ENCODE measurements at places on chromosomes 3 and 15.

DNA sequence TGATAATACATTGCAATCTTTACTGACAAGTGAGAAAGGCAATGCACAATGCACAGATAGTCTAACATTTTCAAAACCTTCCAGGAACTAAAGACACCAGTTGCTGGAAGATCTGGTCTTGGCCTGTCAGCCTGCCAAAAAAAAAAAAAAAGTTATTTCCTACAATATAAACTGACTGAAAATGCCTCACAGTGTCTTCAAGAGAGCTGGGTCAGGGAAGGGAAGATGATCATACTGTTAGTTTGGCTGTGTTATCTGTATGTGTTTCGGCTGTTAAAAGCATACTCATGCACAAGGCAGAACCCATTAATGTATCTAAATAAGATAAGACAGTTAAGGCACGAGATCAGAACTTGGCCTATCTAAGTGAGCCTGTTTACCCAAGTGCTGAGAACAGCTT, 673.4 kb downstream of the MECOM start:
- no peak for DNase-seq

DNA sequence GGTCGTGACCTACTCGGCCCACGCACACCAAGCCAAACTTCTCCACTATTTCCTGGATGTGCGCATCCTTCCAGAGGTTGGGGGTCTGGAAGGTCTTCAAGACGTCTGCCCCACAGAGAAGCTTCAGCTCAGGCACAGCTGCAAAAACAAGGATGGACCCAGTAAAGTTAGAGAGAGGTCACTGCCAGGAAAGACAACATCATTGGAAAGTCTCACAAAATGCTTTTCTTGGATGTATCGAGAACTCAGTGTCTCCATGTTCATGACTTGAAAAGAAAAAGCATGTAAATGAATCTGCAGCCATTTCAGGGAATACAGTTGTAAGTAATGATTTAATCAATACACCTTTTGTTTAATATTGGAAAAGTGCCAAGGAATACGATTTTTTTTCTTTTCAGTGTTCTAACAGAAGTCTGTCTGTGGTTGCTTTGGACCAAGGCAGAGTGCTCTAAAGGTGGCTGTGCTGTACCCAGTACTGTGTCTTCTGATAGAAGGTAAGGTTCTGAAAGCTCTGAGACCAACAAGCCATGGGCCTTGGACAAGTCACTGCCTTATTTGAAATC, 21.8 kb upstream of the RBP1 start:
- no peak for DNase-seq

DNA sequence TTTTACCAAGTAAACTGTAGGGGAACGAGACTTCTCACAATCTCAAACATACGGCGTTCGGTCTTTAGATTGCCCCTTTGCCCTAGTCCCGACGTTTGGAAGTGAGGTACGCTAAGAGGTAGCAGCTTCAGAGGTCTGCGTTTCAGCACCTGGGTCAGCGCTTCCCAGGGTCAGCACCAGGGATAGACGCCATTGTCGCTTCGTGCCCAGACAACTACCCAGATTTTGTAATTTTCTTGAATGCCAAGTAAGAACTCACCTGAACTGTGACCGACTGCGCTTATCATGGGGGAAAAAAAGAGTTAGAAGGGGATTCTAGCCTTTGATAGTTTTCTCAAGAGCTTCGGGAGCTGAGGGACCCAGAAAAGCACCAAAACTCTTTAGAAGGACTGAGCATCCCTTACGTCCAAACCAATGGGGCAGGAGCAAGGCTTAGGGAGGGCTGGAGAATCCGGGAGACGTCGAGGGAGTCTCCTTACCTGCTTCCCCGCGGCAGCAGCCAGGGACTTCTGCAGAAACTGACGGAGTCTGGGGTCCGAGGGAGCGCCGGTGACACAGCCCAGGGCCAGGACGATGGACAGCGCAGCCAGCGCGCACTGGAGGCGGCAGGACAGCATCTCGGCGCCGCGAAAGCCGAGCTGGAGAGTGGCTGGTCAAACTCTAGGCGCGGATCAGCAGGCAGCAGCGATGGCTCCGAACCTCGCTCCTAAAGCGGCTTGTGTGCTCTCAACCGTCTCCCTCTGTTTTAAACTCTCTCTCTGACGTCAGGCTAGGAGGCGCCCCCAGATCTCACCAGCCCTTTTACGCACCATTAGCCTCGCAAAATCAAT, at the start of gene SST:
Gene SST (minus strand): TSS at position 720 of the 830 bp plus-strand sequence. CDS start 103 bp downstream, at position 617.
- DNase-seq, result peak; percentile 77

DNA sequence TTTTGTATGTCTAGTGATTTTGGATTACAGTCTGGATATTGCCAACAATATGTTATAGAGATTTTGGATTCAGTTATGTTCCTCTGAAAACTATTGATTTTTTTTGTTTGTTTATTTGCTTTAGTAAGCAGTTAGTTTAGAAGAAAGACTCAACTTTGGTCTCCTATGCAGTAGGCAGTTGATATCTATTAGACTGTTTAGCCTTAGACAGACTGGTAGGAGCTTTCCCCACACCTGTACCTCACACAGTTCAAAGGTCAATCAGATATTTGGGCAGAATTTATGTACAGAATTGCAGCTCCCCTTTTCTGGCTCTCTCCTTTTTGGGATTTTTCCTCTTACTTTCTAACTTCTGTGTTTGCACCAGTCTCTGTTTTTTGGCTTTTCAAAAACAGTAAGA, 42.3 kb downstream of the IL20RB start:
- no peak for DNase-seq

DNA sequence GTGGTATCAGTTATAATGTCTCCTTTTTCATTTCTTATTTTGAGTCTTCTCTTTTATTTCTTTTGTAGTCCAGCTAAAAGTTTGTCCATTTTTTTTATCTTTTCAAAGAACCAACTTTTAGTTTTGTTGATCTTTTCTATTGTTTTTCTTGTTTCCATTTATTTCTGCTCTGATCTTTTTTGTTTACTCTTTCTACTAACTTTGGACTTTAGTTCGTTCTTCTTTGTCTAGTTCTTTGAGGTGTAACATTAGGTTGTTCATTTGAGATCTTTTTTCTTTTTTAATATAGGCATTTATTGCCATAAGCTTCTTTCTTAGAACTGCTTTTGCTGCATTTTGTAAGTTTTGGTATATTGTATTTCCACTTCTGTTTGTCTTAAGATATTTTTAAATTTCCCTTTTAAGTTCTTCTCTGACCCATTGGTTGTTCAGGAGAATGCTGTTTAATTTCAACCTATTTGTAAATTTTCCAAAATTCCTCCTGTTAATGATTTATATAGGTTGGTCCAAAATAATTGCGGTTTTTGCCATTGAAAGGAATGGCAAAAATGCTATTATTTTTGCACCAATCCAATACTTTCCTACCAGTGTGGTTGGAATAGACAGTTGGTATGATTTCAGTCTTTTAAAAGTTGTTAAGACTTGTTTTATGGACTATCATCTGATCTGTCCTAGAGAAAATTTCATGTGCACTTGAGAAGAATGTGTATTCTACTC, 51.2 kb downstream of the KAT2B start:
- DNase-seq, result no peak

- DNase-seq, result no peak
Measured at GRCh38 chr3:152445212-152445611, 176.5 kb downstream of the MBNL1 start.

- DNase-seq, result no peak
Measured at GRCh38 chr3:114104414-114104813, 47.9 kb downstream of the QTRT2 start.

GRCh38 chr15:89910891-89911626, 1.7 kb downstream of the ARPIN start:
- no peak for DNase-seq

DNA sequence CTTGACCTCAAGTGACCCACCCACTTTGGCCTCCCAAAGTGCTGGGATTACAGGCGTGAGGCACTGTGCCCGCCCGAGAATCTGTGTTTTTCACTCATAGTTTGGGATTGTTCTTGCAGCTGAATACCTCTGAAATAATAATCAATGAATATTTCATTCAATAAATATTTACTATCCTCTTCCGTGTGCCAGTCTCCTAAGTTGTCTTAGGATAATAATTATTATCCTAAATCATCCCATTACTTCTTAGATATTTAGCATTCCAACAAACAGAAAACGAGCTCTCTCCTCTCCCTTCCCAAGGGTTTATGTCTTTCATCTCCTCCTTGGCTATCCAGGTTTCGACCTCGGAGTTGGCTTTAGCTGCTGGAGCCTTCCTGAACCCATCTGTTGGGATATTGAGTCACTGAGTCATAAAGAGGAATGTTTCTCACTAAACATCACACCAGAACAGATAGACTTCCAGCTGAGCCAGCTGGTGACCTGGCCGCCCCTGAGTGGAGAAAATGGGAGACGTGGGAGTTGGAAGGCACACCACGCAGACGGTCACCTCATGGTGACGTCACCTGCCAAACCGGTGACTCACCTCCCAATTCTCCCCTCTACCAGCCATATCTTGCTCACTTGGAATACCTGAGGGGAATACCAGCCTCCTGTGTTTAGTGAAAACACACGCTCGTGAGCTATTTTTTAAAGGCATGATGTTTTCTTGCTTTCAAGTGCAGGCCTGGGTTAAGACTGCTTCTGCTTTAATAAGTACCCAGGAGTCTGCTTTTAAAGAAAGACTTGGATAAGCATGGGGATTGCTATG, 43.9 kb downstream of the BHLHE40 start:
- DNase-seq, result no peak

DNA sequence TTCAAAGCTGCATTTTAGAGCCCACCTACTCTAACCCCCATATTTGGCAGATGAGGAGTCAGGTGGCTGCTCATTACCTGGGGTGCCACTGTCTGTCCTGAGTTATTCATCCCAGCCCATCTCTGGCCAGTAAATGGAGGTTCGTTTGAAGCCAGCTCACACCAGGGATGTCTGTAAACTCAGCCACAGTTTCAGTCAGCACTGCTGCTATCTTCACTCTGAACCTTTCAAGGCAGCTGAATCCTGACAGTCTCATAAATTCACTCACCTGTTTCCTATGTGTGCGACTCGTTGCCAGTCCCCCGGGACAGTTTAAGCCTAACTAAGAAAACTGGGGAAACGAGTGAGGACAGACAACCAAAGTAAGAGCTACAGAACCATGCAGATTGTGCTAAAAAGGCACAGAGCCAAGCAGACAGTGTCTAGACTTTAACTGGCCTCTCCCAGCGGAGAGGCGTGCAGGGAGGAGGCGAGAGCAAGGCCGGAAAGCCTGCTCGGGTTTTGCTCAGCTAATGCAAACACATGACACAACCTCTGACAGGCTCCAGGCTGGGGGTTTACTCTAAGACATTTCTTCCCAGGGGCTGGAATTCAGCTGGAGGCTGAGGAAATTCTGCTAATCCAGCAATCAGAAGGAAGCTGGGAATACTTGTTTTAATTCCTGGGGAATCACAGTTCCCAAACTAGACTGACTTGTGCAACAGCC, 12.0 kb downstream of the FSTL1 start:
- DNase-seq, result peak; percentile 60

GRCh38 chr3:23072693-23073092, 130.4 kb upstream of the UBE2E2 start:
- DNase-seq, result no peak

- no peak for DNase-seq
Measured at GRCh38 chr3:139202226-139202958, 141.4 kb upstream of the MRPS22 start.

DNA sequence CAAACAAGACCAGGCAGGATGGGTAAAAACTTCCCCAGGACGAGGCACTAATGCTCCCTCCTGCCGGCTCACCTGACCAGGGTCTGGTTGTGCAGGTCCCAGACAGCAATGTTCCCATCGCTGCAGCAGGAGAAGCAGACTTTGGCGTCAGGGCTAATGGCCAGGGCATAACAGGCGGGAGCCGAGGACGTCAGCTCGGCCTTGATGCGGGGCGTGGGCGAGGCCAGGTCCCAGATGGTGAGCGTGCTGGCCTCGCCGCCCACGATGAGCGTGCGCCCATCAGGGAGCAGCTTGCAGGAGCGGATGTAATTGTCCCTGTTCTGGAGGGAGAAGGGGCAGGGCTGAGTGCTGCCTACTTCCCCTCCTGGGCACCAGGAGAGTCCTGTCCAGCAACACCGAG, 43.4 kb downstream of the TLE3 start:
- DNase-seq, result no peak

GRCh38 chr3:99549957-99550603, 88.3 kb upstream of the COL8A1 start:
- no peak for DNase-seq

DNA sequence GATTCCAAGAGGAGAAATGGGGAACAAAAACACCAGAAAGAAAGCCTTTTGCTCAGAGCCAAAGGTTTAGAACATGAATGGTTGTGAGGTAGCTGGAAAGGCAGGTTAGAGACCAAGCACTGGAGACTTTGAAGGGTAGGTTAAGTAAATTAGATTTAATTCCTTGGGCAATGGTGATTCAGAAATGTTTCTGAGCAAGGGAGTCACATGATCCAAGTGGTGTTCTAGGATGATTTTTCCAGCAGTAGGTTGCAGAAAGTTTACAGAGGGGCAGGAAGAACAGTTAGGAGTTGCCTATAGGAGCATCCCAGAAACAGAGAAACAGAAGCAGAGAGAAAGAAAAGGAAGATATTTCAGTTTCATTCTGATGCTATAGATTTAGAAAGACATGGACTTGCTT, 139.8 kb downstream of the WDR76 start:
- DNase-seq, result no peak

GRCh38 chr3:75342425-75342824, 321.7 kb upstream of the FRG2C start:
- DNase-seq, result no peak

- DNase-seq, result no peak
Measured at GRCh38 chr3:7696320-7696719, 805.3 kb upstream of the LMCD1 start.

DNA sequence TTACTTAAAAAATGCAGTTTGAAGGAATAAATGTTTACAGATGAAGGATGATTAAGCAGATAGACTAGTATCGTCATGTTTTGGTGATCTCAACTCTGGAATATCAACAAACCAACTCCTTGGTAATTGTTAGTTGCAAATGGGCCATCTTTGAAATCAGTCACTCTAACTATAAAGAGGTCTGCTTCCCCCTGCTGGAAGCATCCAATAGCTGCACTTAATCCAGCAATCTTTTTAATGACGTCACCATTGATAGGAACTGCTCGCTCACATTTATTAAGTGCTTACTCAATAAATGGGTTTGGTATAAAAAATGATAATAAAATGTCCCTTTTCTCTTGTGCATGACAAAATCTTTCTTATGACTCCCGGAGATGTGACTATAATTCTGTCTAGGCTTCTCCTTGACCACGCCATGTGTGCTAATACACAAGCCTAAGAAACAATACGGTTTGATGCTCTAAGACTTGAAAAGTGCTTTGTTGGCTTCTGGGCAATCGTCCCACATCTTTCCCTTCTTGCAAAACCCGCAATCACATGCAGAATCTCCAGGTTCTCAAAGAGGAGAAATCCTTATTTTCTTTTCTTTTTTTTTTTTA, 227.6 kb upstream of the POU1F1 start:
- DNase-seq, result no peak

DNA sequence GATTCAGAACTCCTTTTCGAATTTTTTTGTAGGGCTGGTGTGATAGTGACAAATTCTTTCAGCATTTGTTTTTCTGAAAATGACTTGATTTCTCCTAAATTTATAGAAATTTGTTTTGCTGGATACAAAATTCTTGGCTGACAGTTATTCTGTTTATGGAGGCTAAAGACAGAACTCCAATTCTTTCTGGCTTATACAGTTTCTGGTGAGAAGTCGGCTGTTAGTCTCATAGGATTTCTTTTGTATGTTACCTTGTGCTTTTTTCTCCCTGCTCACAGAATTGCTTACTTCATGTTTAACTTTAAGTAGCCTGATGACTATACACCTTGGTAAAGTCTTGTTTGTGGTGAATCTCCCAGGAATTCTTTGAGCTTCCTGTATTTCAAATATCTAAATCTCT, 1264.6 kb downstream of the NSUN3 start:
- no peak for DNase-seq

- DNase-seq, result no peak
Measured at GRCh38 chr3:137335478-137335877, 377.7 kb downstream of the IL20RB start.

GRCh38 chr15:82231842-82232241, 30.7 kb downstream of the EFL1 start:
- DNase-seq, result no peak

Measured in right forelimb (tissue), 1 donor.